Activated CD8-positive, alpha-beta memory T cell treated with anti-CD3 and anti-CD28 coated beads, Interleukin-2, amount 10 ng/mL, durations not matched to agents 7 days and 5 days (primary cell): ENCODE measurements at places on chromosomes 3 and 15.

DNA sequence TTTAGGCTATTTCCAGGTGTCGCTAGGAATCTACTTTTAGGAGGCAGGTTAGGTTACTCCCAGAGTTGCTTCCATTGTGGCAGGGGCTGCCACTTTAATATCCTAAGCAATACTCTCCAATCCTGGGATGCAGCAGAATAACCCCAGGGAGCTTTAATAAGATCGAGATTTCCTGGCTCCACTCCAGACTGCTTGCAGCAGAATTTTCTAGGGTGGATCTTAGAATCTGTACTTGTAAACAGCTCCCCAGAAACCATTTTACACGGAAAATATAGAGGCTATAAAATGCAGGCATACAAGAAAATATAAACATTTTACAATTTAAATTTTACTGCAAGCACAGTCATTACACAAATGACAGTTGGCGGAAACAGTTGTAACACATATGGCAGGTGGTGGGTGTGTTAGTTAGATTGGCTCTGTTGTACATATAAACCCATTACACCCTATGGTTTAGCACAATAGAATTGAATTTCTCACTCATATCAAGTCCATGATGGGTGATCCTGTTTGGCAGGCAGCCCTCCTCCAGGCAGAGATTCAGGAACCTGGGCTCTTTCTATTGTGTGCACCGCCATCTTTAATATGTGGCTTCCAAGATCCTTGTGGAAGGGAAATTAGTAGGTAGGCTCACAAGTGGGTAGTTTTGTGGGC lies 35.0 kb upstream of the TNFAIP8L3 start:
- DNase-seq: no peak

DNA sequence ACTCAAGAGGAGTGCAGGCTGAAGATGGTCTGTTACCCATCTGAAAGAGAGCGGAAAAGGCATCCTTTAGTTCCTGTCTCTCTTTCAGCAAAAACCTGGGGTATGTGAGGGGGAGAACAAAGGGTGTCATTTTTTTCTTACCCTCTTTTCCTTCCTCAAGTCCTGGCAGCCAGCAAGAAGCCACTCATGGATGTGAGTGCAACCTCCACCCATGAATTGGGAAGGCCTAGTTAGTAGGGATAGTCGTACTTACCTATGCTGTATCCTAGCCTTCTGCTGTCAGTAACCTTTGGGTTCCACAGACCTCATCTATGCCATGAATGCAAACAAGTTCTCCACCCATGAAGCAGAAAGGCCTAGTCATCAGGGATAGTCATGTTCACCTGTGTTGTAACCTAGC lies 472.8 kb downstream of the ZIC1 start:
- DNase-seq: no peak

DNA sequence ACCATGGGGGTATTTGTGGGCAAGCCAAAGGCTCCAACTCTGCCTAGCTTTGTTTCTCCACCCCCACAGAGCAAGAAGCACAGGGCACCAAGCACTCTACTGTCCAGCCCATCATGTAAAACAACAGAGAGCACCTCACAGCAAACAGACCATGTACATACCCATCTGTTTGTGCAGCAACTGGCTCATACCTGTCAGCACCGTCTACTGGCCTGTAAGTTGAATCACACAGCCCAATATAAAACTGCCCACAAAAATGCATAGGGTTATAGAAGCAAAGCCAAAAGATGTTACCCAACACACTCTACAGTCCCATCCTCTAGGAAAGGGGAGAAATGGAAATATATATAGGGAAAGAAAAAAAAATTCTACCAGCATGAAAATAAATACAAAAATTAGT lies 139.7 kb upstream of the CPNE4 start:
- DNase-seq: no peak

DNA sequence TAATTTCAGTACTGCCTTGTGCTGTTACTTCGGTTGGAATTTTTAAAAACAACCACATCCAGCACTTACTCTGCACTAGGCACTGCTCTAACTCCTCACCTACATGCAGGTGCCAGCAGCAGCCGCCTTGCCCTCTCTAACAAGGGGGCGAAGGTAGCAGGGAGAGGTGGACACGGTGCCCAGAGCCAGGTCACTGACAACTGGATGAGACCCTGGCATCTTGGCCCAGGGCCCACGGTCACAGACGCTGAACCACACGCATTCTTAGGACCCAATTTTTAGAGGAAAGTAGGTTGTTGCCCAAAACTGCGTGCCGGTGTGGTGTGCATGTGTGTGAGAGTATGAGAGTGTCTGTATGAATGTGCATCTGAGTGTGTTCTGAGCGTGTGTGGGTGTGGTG lies 63.4 kb upstream of the GATA2 start:
- DNase-seq: no peak

DNA sequence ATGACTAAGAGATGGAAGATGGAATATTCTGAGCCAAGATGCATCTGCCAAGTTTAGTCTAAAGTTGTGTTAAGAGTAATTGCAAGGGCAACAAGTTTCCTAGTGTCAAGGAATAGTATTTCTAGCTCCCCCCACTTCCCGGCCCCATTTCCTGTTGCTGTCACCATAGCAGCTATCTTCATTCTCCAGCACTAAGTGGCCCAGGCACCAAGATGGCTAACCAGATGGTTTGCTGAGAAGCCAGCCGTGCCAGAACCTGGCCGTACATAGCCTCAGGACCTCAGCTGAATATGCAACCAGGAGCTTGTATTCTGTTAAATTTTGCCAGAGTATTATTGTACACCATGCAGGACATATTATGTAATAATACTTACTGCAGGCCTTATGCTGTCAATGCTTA lies 108.8 kb upstream of the UMPS start:
- no peak for DNase-seq

DNA sequence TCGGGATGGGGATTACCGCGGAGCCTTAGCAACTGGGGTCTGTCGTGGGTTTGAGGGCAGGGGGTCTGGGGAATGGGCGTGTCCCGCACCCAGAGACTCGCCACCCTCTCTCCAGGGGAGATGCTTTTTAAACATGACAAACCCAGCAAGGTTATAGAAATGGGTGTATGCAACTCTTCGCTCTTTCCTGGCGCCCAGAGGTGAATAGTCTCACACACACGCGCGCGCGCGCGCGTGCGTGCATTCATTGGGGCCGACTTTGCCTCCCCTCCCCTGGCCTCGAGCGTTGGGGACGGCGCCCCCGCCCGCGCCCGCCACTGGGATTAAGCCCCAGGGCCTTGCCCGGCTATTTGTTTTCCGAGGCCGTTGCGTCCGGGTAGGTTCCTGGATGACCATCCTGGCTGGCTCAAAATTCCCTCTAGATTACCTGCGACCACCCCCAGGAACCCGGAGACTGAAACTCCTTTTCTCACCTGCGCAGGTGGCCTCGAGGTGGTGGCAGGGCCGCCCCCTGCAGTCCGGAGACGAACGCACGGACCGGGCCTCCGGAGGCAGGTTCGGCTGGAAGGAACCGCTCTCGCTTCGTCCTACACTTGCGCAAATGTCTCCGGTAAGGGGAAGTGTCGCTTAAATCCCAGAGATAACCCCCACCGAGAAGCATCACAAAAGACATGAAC lies 777 bp downstream of the GPR160 start:
- no peak for DNase-seq
